H54 (cell line): ENCODE measurements at places on chromosomes 12 and 14.

DNA sequence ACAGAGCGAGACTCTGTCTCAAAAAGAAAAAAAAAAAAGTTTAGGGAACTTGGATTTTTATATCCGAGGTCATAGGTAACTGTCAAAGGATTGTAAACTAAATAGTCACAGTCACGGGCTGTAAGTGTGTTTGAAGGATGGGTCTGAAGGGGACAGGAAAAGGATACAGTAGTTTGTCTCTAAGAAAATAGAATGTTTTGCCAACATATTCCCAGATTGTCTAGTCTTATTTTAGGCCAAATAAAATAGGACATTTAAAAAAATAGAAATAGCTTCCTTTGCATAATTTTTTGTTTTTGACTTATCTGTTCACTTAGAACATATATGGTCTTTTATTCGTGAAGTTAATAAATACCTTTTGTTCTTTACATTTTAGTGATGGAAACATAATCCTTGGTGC, 24.2 kb upstream of the REP15 start:
- DNase-seq, result no peak

GRCh38 chr14:71430678-71431376, 501.4 kb upstream of the RGS6 start:
- DNase-seq, result no peak

GRCh38 chr12:49867570-49868341, 24.9 kb upstream of the BCDIN3D start:
- no peak for DNase-seq

DNA sequence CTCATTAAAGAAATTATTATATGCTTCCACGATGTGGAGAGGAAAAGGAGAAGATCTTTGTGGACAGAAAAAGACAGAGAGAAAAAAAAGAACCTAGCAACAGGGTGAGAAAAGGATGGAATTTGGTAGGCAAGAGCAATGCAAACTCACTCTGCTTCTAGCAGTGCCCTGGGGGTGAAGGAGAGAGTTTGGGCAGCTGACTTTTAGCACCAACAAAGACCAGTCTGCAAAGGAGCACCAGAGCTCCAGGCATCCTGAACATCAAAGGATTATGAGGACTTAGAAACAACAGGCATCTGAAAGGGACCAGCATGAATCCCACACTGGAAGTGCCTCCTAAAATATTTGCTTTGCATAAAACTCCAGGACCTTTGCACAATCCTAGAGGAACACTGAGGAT, 32.8 kb upstream of the RERG start:
- no peak for DNase-seq

GRCh38 chr12:31007636-31008175, 66.0 kb upstream of the DDX11 start:
- DNase-seq, result no peak

- no peak for DNase-seq
Observed at GRCh38 chr14:35986219-35986573, 160.1 kb downstream of the BRMS1L start.

GRCh38 chr12:25556153-25556552, 3.1 kb upstream of the LMNTD1 start:
- no peak for DNase-seq

DNA sequence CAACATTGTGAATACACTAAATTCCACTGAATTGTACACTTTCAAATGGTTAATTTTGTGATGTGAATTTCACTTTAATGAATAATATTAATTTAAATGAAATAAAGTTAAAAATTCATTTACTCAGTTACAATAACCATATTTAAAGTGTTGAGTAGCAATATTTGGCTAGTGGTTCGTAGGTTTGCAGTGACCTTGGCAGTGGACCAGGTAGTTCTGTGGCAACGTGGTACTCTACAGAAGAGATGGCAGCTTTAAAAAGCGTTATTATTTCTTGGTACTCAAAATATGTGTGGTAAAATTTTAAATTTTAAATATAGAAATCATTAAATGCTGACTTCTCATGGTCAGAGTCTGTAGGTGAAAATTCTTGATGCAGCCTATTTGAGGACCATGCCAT, 51.6 kb downstream of the AEBP2 start:
- no peak for DNase-seq

- no peak for DNase-seq
Observed at GRCh38 chr14:53356361-53357150, 203.4 kb upstream of the DDHD1 start.

GRCh38 chr14:98999901-99000300, 272.1 kb downstream of the BCL11B start:
- DNase-seq, result no peak

- peak; percentile 54 for DNase-seq
Observed at GRCh38 chr12:113190761-113191160, 5.2 kb downstream of the RITA1 start.

- DNase-seq, result no peak
Observed at GRCh38 chr12:93011100-93011499, 82.0 kb upstream of the EEA1 start.

GRCh38 chr14:43587183-43587582, 919.9 kb downstream of the FSCB start:
- DNase-seq, result no peak

DNA sequence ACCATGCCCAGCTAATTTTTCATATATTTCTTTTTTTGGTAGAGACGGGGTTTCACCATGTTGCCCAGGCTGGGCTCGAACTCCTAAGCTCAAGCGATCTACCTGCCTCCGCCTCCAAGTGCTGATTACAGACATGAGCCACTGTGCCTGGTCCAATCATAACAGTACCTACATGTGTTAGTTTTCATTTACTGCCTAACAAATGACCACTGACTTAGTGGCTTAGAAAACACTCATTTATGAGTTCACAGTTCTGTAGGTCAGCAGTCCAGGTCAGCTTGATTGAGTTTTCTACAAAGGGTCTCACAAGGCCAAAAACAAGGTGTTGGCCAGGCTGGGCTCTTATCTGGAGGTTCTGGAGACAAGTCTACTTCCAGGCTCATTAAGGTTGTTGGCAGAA, 60.6 kb downstream of the RNFT2 start:
- DNase-seq, result no peak

- DNase-seq, result no peak
Observed at GRCh38 chr12:90543841-90544240, 411.1 kb downstream of the CCER1 start.

DNA sequence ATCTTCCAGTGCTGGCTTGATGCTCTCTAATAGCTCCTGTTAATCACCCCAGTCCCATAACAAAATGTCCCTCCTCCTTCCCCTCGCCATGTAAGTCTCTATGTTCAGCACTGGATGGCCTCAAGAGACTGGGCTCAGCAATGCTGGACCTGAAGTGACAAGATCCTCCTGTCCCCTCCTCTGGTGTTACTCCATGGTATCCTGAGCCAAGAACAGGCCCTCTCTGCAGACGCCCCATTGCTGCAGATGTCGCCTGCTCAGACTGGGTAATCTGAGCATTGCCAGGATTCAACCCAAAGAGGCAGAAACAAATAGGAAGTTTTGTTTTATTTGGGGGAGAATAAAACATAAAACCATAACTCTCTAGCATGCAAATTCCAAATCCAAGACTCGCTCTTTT, 149.7 kb downstream of the NTF3 start:
- no peak for DNase-seq

- DNase-seq, result peak; percentile 71
Observed at GRCh38 chr14:64654246-64654900, 49.9 kb upstream of the PLEKHG3 start.

DNA sequence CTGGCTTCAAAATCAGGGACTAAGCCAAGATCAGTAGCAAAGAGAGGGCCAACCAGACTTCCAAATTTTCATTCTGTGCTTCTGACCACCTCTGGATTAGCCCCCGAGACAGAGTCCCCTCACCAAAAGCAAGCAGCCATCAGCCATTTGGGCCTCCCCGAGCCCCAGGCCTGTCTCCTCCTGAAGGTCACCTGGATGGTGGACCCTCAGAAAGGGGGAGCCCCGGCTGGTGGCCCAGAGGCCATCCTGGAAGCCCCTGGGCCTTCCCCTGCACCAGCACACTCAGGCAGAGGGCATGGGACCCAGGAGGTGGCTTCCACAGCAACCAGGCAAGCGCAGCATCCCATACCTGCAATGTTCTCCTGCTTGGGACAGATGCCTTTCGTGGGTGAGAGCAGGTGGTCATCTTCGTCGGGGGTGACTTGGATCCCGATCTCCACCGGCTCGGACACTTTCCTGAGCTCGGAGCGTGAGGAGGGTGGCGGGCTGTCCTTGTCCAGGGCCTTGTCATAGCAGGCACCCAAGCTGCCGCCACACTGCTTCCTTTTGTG, 14.8 kb downstream of the BCL11B start:
- no peak for DNase-seq

DNA sequence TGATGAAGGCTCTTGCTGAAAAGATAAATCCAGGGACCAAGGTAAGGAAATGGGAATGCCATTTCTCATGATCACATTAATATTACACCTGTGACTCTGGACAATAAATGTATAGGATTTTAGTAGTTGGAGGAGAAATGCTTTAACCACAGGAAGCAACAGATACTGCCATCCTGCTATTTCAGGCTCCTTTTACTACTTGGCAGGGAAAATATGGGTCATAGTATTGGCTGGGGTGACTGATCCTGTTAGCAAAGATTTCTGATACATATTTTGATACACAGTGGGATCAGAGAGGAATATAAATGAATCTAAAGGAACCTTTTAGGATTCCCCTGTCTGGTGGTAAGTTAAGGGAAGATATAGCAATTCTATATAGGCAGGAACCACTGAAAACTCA, 115.0 kb downstream of the IGF1 start:
- DNase-seq, result no peak

DNA sequence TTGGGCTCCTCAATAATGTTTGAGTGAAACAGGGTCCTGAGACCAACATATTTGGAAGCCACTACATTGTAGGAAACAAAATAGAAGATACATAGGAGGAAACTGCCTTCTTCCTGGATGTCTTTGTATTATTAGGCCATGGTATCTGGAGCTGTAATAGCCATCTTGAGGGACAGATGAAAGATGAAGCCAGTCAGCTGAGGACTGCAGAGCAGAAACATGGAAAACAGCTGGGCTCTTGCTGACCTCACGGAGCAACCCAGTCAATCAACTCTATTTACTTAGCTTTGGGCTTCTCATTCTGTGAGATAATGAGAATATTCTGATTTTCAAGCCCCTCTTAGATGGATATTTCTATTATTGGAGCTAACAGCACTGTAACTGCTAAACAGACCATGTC, 962.4 kb downstream of the BCL11B start:
- DNase-seq, result no peak

GRCh38 chr14:86626530-86626929, 1096.6 kb downstream of the FLRT2 start:
- no peak for DNase-seq

DNA sequence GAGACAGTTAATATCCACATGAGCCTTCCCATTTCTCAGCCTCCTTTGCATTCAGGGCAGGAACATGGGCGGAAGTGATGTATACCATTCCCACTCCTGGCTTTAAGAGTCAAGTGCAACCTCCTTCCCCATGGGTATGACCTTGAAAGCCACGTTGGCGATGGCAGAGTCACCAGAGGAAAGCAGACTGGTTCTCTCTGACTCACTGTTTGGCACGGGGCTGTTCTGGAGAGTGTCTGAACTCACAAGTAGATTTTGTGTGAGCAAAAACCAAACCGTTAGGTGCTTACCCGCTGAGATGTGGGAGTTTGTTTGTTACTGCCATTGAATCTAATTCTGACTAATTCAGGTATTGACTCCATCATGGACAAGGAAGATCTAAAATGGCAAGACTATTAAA, 36.7 kb upstream of the PZP start:
- no peak for DNase-seq

GRCh38 chr14:76088326-76088725, 63.4 kb upstream of the GPATCH2L start:
- DNase-seq, result no peak

DNA sequence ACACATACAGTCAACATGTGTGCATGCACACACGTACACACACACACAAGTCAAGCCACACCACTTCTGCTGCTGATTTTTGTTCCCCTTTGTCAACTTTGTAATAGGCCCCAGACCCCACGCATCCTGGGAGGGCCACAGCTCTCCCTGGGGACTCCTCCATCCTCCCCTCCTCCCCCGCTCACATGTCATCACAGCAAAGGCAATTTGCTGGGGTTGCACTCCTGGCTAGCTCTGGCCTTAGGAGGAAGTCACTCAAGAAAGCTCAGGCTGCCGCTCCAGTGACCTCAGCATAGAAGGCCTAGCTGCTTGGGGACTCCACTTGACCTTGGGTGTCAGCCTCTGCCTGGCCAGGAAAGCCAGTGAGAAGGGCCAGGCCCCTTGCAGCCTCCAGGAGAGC, 27.2 kb downstream of the NGB start:
- DNase-seq, result no peak

DNA sequence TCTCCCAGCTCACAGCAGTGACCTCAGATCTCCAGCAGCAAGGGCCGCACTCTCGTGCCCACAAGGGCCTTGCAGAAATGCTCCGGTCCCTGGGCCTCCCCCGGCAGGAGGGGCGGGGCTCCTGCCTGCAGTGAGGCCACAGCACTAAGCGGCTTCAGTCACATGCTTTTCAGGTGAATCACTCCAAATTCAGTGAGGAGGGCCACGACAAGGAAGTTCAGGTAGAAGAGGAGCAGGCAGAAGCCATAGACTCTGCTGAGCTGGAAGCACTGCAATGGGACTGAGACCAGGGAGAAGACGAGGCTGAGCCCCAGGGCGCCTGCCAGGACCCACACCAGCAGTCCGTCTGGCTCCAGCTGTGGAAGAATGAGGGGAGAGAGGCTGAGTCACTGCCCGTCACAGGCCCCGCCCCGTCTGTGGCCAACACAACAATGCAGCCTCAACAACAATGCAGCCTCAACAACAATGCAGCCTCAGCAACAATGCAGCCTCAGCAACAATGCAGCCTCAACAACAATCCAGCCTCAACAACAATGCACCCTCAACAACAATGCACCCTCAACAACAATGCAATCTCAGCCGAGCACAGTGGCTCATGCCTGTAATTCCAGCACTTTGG, 35.2 kb downstream of the SLC8B1 start:
- peak; percentile 96 for DNase-seq

- no peak for DNase-seq
Observed at GRCh38 chr12:110704750-110705149, 15.8 kb upstream of the HVCN1 start.

DNA sequence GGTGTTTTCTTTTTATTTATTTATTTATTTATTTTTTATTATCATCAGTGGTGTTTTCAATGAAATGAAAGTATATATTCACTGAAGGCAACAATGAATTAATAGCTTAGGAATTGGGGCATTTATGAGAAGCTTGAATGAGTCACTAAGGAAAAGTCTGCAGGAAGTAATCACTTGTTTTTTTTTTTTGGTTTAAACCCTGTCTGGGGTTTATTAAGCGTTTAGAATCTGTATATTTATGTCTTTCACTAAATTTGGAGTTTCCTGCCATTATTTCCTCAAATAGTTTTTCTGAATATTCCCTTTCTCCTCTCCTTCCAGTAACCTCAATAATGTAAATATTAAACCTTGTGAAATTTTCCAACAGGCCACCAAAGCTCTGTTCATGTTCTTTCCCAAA, 85.5 kb downstream of the TESC start:
- no peak for DNase-seq

- DNase-seq, result no peak
Observed at GRCh38 chr14:79248771-79249170, 962.5 kb downstream of the DIO2 start.

GRCh38 chr14:70045844-70046535, 142.8 kb downstream of the SLC8A3 start:
- DNase-seq, result no peak
